GM19239 (cell line): ENCODE measurements at places on chromosomes 5 and 9.

GRCh38 chr9:36897019-36897418, 137.0 kb downstream of the PAX5 start:
- no peak for DNase-seq

DNA sequence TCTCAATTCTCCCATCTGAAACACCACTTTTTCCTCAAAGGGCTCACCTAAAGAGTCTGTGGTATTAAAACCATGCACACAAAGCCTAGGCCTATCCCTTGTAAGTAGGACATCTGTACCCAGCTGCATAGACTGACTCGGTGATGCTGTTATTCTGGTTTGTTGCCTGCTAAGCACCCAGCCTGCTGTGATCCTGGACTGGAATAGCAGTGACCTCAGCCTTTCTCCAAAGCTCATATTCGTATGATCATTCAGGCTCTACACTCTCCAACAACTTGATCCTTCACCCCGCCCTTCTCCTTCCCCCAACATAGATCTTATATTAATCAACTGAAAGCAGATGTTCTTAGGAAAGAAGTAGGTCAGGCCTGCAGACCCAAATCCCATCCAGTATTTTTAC, 81.4 kb upstream of the WWC1 start:
- no peak for DNase-seq

DNA sequence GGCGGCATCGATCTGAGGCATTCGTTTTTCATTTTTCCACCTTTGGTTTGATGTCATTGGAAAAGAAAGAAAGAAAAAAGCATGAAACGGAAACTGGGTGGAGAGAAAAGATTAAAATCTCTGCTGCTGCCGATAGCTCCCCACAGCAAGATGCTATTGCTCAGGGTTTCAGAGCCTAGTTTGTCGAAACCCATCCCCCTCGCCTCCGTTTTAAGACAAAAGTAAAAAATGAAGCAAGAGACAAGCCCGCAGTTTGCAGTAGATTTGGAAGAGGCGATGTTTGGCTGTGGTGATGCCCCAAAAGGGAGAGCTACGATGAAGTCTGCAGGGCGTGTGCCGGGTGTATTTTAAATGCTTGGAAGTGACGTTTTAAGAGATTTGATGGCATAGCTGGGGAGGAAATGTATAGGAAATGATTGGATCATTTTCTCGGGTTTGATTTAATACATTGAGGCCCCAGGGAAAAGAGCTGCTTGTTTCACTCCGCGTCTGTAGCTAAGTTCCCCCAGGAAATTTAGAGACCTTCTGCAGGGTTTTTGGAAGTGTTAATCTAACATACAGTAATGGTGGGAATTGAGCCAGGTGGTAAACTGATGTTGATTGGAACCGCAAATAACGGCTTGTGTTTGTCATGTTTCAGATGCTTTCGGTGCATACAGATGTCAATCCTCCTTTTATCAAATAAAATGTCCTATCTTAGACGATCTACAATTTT, 909 bp downstream of the NDFIP1 start:
- DNase-seq = no peak

GRCh38 chr9:36194326-36195000, 3.7 kb downstream of the CLTA start:
- no peak for DNase-seq

GRCh38 chr5:140571105-140571504, 6.5 kb downstream of the SLC35A4 start:
- no peak for DNase-seq

DNA sequence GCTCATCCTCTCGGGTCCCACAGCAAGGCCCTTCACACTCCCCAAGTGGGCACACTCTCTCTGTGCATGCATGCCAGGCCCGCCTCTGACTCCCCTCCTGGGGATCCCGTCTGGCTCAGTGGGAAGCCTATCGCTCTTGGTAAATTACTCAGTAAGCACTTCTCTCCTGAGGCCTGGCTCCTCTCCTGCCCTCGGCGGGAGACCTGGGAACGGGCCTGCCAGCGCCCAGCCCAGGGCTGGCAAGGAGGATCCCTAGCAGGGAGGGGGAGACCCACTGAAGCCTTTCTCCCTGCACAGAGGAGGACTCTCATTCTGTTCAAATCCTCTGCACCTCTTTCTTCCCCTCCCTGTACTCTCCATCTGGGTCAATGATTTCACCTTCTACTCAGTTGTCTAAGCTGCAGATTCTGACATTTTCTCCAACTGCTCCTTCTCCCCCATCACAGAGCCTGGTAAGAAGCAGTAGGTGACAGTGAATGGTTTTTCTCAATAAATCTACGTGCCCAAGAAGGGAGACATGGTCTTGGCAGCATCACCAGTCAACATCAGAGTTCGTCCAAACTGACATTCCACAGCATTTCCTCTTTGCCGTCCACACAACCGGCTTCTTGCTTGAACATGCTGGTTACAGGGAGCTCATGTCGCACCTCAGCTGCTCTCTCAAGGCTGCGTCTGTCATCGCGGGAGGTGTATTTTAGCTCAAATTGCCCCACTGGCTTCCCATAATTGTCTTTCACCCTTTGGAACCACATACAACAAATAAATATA, 81.9 kb downstream of the GPR21 start:
- no peak for DNase-seq

- DNase-seq = no peak
These were observed 1.9 kb upstream of the IL13 start for GRCh38 chr5:132655821-132656773.

DNA sequence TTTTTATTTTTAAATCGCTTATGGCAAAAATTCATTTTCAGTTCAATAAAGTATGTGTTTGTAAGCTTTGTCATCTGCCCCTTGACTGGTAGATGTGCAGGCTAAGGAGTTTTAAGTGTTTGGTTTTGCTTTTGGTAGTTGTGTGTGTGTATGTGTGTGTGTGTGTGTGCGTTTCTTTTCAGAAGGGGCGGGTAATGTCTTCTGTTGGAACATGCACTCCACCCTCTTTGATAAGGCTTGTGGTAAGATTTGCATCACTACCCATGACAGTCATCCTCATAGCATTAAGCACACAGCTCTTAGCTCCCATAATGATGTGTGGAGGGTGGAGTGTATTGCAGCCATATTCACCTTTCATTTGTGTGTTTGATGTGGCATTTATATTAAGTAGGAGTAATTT, 92.1 kb upstream of the FSD1L start:
- DNase-seq = no peak

- no peak for DNase-seq
These were observed 123.4 kb upstream of the MAN2A1 start for GRCh38 chr5:109566361-109566760.

GRCh38 chr9:35998333-35998732, 38.4 kb upstream of the RECK start:
- no peak for DNase-seq

- no peak for DNase-seq
These were observed 56.4 kb upstream of the TMC1 start for GRCh38 chr9:72464857-72465592.

DNA sequence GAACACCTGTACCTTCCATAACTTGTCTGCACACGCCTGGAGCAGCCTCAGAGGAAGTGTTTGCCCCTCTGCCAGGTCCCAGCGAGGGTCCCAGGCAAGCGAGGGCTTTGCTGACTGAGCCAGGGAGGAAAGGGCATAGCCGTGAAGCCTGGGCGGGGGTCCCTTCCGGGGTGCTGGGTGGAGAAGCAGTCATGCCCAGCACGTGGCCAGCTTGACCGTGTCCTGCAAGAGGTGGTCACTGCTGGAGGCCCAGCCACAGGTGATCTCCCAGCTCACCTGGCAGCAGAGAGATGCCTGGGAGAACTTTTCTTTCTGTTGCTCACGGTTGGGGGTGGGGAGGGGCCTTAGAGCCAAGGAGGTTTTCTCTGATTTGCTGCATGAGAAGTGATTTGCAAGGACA, 195.3 kb downstream of the CACNA1B start:
- DNase-seq = no peak

- no peak for DNase-seq
These were observed 47.1 kb upstream of the SIMC1 start for GRCh38 chr5:176190886-176191755.

- no peak for DNase-seq
These were observed 149.8 kb downstream of the ENTREP1 start for GRCh38 chr9:69474821-69475220.

GRCh38 chr5:14109771-14110170, 33.4 kb upstream of the TRIO start:
- no peak for DNase-seq

DNA sequence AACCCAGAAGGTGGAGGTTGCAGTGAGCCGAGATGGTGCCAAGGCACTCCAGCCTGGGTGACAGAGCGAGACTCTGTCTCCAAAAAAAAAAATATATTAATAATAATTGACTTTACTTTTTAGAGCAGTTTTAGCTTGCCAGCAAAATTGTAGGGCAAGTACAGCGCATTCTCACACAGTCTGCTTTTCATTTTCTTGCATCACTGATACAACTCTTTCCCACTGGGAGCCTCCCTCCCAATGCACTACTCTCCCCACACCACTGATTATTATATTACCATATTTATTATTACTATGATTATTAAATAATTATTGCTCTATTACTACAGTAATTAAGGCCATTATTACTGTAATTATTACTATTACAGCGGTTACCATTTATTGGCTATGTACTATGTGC, 212.8 kb downstream of the GNA14 start:
- no peak for DNase-seq

DNA sequence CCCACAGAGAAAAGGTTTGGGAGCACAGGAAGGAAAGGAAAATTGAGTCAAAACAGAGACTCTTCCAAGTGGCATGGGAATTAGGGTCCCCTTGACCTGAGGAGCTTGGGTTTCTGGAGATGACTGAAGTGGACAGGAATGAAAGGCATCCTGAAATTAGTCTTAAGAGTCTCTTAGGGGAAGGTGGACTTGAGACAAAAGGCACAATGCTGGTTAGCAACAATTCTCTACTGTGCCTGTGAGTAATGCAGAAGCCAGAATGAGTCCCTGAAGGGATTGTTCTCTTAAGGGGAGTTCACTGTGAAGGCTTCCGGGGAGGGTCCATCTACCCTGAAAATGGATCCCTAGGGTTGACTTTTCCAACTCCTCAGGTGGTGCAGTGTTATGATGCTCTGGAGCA, 58.4 kb upstream of the FOXE1 start:
- DNase-seq = no peak

- no peak for DNase-seq
These were observed 384.8 kb downstream of the MAT2B start for GRCh38 chr5:163890261-163890660.

DNA sequence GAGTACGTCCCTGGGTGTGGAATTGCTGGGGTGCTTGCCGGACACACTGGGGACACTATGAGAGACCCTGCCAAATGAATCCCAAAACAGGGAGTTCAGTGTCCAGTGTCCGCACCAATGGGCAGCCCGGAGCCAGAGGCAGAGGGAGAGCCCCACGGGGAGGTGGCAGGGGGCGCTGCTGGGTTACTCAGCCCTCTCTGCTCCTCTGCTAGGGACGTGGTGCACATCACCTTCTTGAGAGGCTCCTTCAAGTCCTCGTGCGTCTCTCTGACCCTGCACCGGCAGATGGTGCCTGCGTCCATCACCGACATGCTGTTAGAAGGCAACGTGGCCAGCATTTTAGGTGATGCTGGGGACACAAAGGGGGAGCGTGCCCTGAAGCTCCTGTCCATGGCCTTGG, 20.8 kb downstream of the STKLD1 start:
- no peak for DNase-seq

DNA sequence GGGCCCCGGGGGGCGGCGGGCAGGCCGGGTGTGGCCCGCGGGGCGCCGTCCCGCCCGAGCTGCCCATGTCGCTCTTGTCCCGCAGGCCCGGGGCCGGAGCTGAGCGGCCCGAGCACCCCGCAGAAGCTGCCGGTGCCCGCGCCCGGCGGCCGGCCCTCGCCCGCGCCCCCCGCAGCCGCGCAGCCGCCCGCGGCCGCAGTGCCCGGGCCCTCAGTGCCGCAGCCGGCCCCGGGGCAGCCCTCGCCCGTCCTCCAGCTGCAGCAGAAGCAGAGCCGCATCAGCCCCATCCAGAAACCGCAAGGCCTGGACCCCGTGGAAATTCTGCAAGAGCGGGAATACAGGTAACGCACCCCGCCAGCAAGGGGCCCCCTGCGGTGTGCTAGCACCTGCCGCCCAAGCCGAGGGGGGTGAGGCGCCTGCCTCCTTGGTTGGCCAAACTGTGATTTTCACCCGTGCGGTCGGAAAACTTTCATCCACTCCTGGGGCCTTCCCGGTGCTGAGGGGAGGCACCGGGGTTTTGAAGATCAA, 32.1 kb downstream of the SMARCA2 start:
- no peak for DNase-seq

- no peak for DNase-seq
These were observed 4.3 kb upstream of the ASB6 start for GRCh38 chr9:129646252-129646651.

GRCh38 chr9:3292311-3292710, 233.5 kb downstream of the RFX3 start:
- DNase-seq = no peak

GRCh38 chr5:123916345-123917121, 404.6 kb downstream of the CSNK1G3 start:
- DNase-seq = no peak

DNA sequence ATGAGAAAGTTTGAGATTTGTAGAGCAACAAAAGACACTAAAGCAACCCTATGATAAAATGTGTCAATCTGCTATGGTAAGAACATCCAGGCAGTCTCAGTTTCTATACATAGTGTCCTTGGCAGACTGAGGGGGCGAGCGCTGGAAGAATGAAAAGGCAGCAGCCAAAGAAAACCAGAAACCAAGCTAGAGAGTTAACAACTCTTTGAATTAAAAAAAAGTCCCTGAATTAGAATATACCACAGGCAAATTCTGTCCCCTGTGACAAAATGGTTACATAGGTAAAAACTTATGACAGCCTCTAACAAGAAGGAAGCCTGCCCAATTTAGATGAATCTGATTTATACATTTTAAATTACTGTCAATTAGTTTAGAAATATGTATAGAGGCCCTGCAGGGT, 106.7 kb downstream of the OXCT1 start:
- no peak for DNase-seq

DNA sequence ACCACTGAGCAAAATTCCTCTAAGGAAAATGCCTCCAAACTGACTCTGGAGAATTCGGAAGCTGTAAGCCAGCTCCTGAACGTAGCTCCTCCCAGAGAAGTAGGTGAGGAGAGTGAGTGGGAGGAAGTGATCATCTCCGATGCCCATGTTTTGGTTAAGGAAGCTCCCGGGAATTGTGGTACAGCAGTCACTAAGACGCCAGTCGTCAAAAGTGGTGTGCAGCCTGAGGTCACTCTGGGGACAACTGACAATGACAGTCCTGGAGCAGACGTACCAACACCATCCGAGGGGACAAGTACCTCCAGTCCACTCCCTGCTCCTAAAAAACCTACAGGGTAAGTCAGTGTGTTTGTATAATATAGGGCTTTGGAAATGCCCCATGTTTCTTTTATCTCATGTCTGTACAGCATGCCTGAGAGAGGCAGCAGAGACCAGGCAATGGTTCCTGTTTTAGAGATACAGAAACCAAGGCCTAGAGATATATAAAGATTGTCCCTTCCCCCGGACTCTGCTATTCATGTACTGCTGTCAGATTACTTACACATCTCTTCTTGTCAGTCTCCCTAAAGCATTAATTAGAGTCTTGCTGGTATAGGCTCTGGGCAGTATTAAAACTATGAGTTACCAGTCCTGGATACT, 23.9 kb downstream of the HMGXB3 start:
- DNase-seq = no peak

- DNase-seq = peak; percentile 62
These were observed 96.8 kb downstream of the ZNF608 start for GRCh38 chr5:124649491-124650146.

GRCh38 chr9:79600466-79600865, 28.7 kb downstream of the TLE4 start:
- no peak for DNase-seq
